ENCODE measurements at places on chromosomes 7 and 10. TPM values are rescaled to one million over a fixed set of nuclear protein-coding genes. Genes with fewer than 3 reads are reported as not detected.

DNA sequence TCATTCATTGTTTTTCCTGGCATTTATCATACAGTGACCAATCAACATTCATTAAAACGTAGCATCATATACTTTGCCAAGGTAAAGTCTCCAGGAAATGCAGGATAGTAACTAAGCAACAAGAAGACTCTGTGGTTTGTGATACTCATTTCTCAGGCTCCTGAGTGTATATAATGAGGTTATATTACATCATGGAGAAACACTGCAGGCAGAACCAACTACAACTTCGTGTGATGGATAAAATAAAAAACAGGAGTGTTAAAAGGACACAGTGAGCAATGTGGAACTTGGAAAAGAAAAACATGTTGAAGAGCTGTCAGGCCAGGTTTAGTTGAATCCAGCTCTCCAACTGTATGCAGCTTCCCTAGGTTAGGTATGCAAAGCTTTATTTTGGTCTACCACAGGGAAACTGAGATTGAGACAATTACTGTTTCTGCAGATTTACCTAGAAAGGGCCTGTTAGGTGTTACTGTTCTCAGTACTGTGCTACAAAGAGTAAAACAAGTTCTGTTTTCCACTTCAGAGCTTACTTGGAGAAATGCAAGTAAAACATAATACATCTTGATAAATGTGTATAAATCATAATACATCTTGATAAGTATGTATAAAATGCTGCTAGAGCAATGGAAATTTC lies 7.8 kb upstream of the CCNY start:
- ATAC-seq, result peak; percentile 87

DNA sequence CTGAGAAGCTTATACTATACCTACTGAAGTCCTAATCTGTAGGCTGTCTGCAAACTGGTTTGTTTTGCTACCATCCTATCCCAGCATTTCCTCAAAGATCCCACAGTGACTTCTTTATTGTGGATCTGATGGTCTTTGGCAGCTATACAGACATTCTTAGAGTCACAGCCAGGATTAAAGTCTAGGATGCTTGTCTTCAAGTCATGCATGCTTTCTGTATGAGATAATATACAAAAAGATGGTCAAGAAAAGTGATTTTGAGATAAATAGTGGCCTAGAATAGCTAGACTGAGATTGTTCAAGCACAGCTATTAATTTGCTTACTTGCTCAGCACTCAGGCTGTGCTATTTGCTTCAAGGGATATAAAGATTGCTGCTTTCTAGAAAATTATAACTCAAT lies 454.4 kb downstream of the AUTS2 start:
- ATAC-seq, result no peak

- ATAC-seq, result peak; percentile 84
Measured at GRCh38 chr10:62870866-62871265, 54.7 kb upstream of the EGR2 start.

DNA sequence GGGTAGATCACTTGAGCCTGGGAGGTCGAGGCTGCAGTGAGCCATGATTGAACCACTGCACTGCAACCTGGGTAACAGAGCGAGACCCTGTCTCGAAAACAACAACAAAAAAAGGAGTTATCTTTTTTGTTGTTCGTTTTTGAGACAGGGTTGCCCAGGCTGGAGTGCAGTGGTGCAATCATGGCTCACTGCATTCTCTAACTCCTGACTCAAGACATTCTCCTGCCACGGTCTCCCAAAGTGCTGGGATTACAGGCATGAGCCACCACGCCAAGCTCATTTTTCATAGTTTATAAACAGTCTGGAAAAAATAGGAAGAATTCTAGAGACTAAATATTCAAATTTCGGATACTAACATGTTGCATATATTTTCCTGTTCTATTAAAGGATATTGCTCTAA lies 29.4 kb downstream of the SFXN4 start:
- no peak for ATAC-seq

DNA sequence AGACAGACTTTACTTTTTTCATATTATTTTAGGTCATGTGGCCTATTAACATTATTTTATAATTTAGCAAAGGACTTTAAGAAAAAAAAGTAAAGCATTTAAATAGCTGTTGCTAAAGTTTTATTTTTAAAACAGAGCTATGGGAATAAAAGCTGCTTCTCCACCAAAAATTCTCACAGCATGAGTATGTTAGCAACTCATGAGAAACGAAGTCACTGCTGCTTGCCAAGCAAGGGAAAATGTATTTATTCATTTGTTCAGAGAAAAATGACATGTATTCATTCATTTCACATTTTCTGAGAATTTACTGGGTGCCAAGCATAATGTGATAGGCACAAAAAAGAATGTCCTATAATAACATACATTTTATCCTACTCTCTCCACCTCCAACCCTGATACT lies 5.1 kb downstream of the LRRC72 start:
- no peak for ATAC-seq

The H2BK1 gene
- 1.2 TPM for total RNA-seq

The SHH gene
- not detected for total RNA-seq

The CTAGE4 gene
- 4.2 TPM for total RNA-seq
